CD4-positive, alpha-beta T cell treated with Interleukin-6 at 100 ng/mL for 8 hours (primary cell): ENCODE measurements at places on chromosomes 3 and 15.
A peak's percentile ranks its signal among the peaks of the same experiment; 100 is the strongest.

GRCh38 chr3:13002398-13003124 is 70.7 kb downstream of the IQSEC1 start:
- no peak for DNase-seq

- DNase-seq = no peak
Measured at GRCh38 chr3:31546162-31546561, 13.4 kb downstream of the STT3B start.

- no peak for DNase-seq
Measured at GRCh38 chr3:9930804-9931418, 2.7 kb upstream of the CRELD1 start.

DNA sequence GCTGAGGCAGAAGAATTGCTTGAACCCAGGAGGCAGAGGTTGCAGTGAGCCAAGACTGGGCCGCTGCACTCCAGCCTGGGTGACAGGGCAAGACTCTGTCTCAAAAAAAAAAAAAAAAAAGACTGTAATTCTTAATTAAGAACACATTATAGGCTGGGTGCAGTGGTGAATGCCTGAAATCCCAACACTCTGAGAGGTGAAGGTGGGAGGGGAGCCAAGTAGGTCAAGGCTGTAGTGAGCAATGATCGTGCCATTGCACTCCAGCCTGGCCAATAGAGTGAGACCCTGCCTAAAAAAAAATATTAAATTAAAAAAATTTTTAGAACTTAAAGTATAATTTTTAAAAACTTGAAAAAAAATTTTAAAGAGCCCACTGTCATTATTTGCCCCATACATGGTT is 13.4 kb upstream of the ARPIN start:
- DNase-seq = no peak

DNA sequence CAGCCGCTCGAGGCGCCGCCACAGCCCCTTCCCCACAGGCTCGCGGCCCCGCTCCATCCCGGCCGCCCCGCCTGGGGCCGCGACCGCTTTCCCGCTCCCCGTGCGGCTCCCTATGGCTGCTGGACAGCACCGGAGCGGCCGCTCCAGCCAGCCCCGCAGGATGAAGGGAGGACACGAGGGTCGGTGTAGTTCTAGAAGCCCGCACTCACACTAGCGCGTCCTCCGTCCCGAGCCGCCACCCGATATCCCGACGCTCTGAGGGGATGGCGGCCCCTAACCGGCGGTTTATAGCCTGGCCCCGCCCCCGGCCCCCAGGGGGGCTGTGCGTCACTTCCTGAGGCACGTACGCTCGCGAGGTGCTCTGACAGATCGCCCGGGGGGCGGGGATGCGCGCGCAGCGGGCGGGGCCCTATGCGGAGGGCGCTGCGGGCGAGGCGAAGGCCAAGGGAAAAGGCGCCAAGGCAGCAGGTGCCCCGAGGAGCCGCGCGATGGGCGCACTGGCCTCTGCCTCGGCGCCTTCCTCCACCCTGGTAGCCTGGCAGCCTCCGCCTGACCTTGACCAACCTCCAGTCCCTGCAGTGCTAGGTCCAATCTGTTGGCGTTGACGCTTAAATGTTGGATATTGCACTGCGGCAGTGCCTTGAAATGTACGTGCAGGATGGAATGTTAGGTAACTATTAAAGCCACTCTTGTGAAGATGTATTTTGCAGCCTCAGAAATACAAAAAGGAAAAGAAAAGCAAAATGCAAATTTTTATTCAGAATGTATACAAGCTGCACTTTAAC is at the start of gene TFRC:
Gene TFRC, minus strand, starts transcription at position 257 of the 785 bp plus-strand sequence. CDS start 4,991 bp downstream, outside the sequence.
- peak; percentile 95 for DNase-seq

GRCh38 chr3:169454823-169455222 is 208.7 kb downstream of the MECOM start:
- no peak for DNase-seq

DNA sequence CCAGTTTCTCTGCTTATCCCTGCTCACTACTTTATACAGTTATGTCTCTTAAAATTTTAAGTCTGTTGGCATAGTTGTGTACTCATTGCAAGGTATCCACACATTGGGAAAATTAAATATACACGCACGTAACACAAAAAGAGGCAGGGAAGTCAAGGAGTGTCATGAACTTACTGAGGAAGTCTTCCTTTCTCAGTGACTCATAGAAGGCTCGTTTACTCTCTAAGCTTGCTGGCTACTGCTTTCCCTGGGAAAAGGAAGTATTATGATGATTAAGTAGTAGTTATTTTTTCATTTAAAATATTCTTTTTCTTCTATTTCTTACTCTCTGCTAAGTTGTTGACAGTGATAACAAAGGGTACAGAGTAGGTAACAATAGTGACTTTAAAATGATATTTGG is 287.3 kb downstream of the UBE2E2 start:
- DNase-seq = no peak

- DNase-seq = no peak
Measured at GRCh38 chr3:59867185-59868002, 817.6 kb upstream of the CFAP20DC start.

DNA sequence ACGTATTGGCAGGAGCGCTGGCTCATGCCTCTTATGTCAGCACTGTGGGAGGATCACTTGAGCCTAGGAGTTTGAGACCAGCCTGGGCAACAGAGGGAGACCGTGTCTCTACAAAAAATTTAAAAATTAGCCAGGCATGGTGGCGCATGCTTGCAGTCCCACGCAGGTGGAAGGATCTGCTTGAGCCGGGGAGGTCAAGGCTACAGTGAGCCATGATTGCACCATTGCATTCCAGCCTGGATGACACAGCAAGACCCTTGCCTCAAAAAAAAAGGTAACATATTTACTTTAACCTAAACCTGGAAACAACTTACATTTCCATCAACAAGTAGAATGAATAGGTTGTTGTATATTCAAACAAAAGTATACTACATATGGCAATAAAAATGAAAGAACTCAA is 78.1 kb downstream of the HERC2 start:
- DNase-seq = no peak

- no peak for DNase-seq
Measured at GRCh38 chr3:65490114-65490513, 548.6 kb downstream of the MAGI1 start.

- DNase-seq = no peak
Measured at GRCh38 chr3:10392244-10392643, 71.3 kb upstream of the SEC13 start.

GRCh38 chr15:61558172-61559136 is 329.4 kb upstream of the RORA start:
- no peak for DNase-seq

GRCh38 chr3:169838511-169839030 is 25.9 kb upstream of the LRRC34 start:
- no peak for DNase-seq

DNA sequence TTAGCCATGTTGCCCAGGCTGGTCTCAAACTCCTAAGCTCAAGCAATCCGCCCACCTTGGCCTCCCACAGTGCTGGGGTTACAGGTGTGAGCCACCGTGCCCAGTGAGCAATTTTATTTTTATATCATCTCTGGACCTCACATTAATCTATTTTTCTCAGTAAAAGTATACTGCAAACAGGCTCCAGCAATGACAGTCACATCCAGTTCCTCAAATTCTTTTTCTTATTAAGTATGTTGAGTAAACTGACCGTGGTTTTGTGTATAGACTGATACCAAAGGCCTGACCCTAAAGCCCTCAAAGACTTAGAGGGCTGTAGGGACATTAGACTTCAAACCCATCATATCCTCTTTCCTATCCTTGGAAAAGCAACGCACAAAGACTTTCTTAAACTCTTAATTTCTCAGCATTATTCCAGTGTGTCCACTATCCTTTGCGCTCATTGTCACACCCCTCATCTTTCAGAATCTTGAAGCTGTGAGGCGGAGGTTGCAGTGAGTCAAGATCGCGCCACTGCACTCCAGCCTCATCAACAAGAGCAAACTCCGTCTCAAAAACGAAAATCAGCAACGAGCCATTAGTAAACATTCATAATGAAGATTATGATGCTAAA is 2.0 kb downstream of the NGLY1 start:
- DNase-seq = no peak

DNA sequence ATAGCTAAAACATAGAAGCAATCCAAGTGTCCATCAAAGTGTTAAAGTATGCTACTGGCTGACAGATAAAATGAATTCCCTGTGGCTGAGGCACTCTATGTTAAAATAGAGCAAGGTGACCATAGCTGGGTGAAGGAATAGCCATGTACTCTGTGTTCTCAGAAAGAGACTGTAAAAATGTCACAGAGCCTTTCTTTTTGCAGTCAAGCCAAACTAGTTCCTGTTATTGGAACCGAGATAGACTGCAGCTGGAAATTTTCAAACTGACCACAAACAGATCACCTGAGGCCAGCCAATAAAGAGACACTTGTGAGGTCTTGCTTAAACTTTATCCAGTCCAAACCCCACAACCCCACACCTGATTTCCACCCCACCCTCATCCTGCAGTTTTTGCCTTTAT is 422.8 kb upstream of the NAALADL2 start:
- DNase-seq = no peak

- DNase-seq = no peak
Measured at GRCh38 chr3:151660885-151661284, 72.8 kb upstream of the AADACL2 start.

- DNase-seq = no peak
Measured at GRCh38 chr3:13345284-13345683, 74.8 kb downstream of the NUP210 start.

DNA sequence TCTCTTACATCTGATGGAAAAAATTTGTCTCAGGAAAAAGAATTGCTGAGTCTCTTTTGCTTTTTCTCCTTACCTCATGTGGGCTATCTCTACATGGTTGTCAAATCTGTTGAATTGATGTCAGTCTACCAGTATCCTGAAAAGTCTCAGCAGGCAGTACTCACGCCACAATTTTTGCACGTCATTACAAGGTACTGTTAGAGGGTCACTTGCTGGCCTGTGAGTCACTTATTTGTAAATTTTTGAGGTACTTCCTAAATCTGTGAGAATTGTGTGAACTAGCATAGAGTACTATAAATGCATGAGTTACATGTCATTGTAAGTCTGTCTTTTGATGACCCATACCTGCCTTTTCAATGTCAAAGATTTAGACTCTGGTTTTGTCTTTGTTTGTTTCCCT is 15.9 kb downstream of the HPS3 start:
- no peak for DNase-seq

DNA sequence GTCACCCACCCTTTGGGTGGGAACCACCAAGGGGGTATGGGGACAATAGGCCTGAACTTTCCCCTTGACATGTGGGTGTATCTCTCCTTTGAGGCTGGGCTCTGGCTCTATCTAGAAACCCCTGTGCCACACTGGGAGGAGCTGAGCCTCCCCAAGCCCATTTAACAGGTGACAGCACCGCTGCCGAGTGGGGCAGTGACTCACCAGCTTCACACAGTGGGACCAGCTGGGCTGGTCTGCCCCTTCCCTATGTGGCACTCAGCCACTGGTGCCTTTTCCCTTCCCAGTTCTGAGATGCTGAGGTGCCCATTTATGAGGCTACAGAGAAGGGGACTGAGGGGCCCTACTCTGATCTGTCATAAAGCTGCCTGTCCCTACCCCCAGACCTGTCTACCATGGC is 5.1 kb downstream of the PSTPIP1 start:
- DNase-seq = no peak

- no peak for DNase-seq
Measured at GRCh38 chr3:111723293-111724215, 128.4 kb upstream of the ZBED2 start.

GRCh38 chr15:44542596-44542995 is 5.6 kb downstream of the EIF3J start:
- DNase-seq = no peak

GRCh38 chr3:155420881-155421486 is 127.5 kb upstream of the STRIT1 start:
- DNase-seq = no peak

DNA sequence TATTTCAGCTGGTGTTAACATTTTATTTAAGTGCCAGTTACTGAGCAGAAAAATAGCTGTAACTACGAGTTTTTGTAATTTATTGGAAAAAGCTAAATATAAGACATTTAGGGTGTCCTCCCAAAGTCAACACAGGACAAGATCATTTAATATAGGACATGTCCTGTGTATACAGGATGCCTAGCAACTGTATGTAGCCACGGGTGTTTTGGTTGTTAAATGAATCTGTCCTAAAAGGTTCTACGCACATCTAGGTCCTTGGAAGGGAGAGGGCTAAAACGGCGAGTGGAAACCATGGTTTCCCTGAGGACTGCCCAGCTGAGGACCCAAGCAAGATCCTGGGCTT is 565 bp upstream of the ZNF621 start:
- no peak for DNase-seq

DNA sequence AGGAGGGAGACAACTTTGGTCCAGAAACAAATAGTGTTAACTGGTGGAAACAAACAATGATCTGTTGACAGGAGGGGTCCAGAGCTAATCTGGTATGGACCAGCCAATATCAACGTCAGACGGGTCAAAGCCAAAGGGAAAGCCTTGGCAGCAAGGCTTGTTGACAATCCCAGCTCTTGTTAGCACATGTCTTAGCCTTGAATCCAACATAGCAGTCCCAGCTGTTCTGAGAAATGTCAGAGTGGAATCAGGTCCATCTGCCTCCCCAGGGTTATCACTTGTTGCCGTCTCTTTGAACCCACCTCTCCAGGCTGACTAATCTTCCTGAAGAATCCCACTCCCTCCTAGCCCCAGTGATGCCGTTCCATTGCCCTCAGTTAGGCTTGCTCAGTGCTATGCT is 404.6 kb upstream of the MCTP2 start:
- DNase-seq = no peak
